ENCODE measurements at places on chromosomes 13 and 19.

GRCh38 chr13:101007245-101007644 is 332.6 kb upstream of the TMTC4 start:
- no peak overlapping the region for H3K27ac ChIP-seq
- no peak for DNase-seq
- H3K36me3 ChIP-seq: no peaks in the 10 kb centered on the region
- no peaks in the 10 kb centered on the region for H3K27me3 ChIP-seq
- no peaks in the 10 kb centered on the region for H3K4me1 ChIP-seq
- H3K4me3 ChIP-seq: no peak overlapping the region

DNA sequence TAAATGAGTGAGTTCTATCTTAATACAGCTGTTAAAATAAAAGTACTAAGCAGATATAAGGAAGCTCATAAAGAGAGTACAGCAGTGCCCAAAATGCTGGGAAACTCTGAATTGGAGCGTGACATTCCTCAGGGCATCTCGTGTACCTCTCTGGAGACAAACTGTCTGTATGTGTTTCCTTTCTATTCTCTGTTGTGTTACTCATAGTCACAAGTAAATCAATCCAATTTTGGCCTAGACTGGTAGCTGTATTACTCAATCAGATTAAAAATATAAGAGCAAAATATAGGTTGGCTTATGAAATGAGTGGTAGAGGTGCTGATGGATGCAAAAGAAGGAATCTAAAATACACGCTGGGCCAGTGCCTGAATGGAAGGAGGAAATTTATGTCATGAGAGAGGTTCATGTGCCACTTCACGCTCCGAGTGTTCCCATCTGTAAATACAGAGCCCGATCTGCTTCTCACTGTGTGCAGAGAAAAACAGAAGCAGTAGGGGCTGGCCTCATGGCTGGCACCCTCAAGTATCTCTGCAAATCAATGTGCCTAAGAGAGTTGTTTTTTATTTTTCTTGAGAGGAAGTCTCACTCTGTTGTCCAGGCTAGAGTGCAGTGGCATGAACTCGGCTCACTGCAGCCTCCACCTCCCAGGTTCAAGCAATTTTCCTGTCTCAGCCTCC is 58.7 kb upstream of the RGCC start:
- no peaks in the 10 kb centered on the region for H3K36me3 ChIP-seq
- H3K4me1 ChIP-seq: no peaks in the 10 kb centered on the region
- H3K27ac ChIP-seq: no peak overlapping the region
- DNase-seq: no peak

DNA sequence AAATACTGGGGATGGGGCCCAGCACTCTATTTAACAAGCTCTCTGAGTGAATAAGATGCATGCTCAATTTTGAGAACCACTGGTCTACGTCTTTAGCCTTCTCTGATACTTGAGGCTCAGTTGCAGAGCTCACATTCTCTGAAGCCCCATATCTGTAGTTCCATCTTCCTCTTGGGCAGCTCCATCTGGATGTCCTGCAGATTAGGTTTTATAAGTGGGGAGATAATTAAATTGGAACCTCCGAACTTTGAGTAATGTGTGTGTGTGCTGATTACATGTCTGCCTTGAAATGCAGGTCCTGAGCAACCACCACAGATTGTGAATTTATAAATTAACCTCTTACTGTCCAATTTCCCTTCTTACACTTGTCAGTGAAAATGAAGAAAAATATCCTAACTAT is 7.2 kb upstream of the RASL11A start:
- peaks cover 5% of the 10 kb centered on the region for H3K36me3 ChIP-seq
- peaks cover 9% of the 10 kb centered on the region for H3K4me1 ChIP-seq
- H3K27ac ChIP-seq: no peak overlapping the region
- H3K4me3 ChIP-seq: no peak overlapping the region

DNA sequence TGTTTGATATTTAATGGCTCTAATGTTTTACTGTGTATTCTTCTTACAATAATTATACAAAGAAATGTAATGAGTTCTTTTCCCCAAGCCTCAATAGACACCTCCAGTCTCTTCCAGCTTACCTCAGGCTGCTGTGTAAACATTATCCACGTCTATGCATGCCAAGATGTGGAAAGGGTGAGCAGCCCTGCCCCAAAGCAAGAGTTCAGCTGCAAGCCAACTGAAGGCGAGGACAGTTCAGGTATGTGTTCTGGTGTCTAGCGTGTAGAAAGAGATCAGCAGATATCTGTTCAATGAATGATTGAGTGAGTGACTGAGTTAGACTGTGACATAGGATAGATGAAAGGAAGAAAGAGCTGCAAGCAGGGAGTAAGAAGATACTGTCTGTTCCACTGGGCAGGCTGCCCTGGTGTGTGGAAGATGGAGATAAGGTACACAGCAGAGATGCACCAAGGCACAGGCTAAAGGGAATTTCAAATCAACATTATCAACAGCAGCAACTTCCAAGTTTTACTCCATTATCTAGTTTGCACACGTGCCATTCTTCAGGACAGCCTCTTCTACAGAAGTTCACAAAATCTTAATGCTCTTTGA is 66.0 kb downstream of the LATS2 start:
- H3K4me3 ChIP-seq: no peak overlapping the region
- H3K27me3 ChIP-seq: no peaks in the 10 kb centered on the region
- H3K27ac ChIP-seq: no peak overlapping the region
- DNase-seq: no peak

DNA sequence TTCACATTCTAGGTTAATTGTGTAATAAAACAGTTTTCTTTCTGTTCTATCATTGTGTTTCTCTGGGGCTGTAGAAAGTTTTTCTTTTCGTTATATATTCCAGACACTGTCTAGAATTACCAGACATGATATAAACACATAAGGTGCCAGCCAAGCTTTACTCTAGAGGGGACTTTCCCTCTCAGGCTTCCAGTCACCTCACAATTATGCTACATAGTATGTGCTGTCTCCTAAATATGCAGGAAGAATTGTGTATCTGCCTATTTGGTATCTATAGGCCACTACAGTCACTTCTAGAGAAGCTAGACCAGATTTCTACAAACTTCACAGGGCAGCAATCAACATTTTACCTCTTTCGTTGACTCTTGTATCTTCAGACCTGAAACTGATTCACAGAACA is 14.6 kb downstream of the ZNF257 start:
- no peaks in the 10 kb centered on the region for H3K36me3 ChIP-seq
- DNase-seq: no peak

- H3K36me3 ChIP-seq: no peaks in the 10 kb centered on the region
- H3K27ac ChIP-seq: no peak overlapping the region
- H3K4me1 ChIP-seq: no peaks in the 10 kb centered on the region
- DNase-seq: no peak
Observed at GRCh38 chr19:13561461-13561860, 55.2 kb upstream of the CACNA1A start.

GRCh38 chr19:6092329-6093286 is 17.7 kb downstream of the RFX2 start:
- peaks cover 32% of the 10 kb centered on the region for H3K4me1 ChIP-seq
- H3K36me3 ChIP-seq: no peaks in the 10 kb centered on the region
- DNase-seq: peak; percentile 98
- peak overlapping the region; percentile 19 for H3K4me3 ChIP-seq

DNA sequence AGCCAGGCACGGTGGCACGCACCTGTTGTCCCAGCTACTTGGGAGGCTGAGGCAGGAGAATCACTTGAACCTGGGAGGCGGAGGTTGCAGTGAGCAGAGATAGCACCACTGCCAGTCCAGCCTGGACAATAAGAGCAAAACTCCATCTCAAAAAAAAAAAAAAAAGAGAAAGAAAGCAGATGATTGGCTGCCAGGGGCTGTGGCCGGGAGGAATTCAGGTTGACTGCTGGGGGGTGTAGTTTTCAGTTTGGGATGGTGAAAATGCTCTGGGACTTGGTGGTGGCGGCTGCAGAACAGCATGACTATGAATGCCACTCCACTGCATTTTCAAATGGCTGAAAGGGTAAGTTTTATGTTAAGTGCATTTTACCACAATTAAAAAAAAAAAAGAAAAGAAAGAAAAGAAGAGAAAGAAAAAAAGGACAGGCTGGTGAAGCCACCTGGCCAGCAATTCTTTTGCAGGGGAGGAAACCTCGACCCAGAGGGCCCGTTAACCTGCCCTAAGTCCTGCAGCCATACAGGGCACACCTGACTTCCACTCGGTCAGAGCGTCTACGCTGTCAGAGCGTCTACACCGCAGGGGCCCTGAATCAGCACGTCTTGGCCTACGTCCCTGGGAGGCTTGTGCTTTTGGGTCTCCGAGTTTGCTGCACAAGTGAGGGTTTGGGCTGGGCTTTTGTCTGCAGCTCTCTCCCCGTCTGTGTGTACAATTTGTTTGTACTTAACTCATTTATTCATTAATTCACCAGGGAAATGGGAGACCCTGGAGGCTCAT is 3.6 kb downstream of the ISOC2 start:
- no peak for DNase-seq
- no peak overlapping the region for H3K4me3 ChIP-seq
- H3K27ac ChIP-seq: no peak overlapping the region
- peaks cover 34% of the 10 kb centered on the region for H3K4me1 ChIP-seq

DNA sequence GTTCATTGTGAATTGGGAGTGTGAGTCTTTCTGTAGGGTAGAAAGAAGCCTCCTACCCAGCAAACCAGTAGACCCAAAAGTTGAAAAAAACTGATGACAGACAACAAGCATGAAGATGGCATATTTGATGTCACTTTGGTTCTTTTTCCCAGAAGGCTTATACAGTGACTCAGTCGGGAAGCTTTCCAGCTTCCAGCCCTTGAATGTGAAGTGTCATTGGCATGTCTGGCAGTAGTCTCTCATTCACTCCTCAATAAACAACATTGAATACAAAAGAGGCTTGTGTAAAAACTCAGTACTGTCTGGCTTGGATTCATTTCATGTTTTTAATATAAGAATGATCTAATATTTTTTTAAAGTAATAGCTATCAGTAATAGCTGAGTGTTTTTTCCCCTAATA is 68.7 kb downstream of the IPO5 start:
- H3K27me3 ChIP-seq: no peaks in the 10 kb centered on the region
- H3K27ac ChIP-seq: no peak overlapping the region
- H3K4me3 ChIP-seq: no peak overlapping the region
- DNase-seq: no peak
- H3K36me3 ChIP-seq: peaks cover 44% of the 10 kb centered on the region

DNA sequence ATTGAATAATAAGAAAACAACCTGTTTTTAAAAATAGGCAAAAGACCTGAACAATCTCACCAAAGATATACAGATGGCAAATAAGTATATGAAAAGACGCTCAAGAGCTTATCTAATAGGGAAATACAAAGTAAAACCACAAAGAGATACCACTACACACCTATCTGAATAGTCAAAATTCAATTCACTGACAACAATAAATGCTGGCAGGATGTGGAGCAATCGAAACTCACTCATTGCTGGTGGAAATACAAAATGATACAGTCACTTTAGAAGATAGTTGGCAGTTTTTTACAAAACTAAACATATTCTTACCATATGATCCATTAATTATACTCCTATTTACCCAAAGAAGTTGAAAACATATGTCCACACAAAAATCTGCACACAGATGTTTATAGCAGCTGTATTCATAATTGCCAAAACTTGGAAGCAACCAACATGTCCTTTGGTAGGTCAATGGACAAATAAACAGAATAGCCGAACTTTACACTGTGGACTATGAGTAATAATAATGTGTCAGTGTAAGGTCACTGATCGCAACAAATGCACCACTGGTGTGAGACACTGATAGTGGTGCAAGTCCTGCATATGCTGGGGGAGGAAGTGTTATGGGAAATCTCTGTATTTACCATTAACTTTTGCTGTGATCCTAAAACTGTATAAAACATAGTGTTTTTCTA is 20.8 kb downstream of the ZC3H13 start:
- H3K36me3 ChIP-seq: peaks cover 4% of the 10 kb centered on the region
- H3K4me1 ChIP-seq: no peaks in the 10 kb centered on the region
- no peak for DNase-seq

GRCh38 chr19:16285769-16286498 is 38.7 kb upstream of the KLF2 start:
- no peak overlapping the region for H3K27ac ChIP-seq
- H3K36me3 ChIP-seq: no peaks in the 10 kb centered on the region
- peaks cover 7% of the 10 kb centered on the region for H3K27me3 ChIP-seq
- H3K4me3 ChIP-seq: no peak overlapping the region
- no peak for DNase-seq

- no peak overlapping the region for H3K27ac ChIP-seq
- no peak for DNase-seq
- H3K36me3 ChIP-seq: no peaks in the 10 kb centered on the region
- no peaks in the 10 kb centered on the region for H3K27me3 ChIP-seq
- H3K4me3 ChIP-seq: no peak overlapping the region
Observed at GRCh38 chr13:38657191-38657590, 29.7 kb upstream of the FREM2 start.

- peak overlapping the region; percentile 73 for H3K27ac ChIP-seq
- H3K27me3 ChIP-seq: no peaks in the 10 kb centered on the region
- no peaks in the 10 kb centered on the region for H3K36me3 ChIP-seq
Observed at GRCh38 chr13:41645331-41645730, 188.0 kb downstream of the RGCC start.

DNA sequence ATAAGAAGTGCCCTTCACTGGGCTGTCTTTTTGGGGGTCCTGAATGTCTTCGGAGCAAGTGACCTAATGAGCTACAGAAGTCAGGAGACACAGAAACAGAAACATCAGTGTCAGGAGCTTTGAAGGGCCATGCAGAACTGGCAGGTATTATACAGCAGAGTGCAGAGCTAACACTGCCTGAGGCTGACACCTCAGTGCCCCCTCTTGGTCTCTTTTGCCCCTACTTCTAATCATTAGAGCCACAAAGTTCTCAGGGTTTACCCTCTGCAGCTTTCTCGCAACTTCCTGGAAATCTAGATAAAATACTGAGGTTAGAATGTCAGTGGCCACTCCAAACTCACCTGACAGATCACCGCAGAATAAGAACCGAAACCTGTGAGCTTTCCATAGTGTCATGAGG is 172.7 kb downstream of the B3GLCT start:
- H3K36me3 ChIP-seq: no peaks in the 10 kb centered on the region
- no peak overlapping the region for H3K4me3 ChIP-seq
- H3K27me3 ChIP-seq: no peaks in the 10 kb centered on the region
- H3K27ac ChIP-seq: no peak overlapping the region
- H3K4me1 ChIP-seq: no peaks in the 10 kb centered on the region

DNA sequence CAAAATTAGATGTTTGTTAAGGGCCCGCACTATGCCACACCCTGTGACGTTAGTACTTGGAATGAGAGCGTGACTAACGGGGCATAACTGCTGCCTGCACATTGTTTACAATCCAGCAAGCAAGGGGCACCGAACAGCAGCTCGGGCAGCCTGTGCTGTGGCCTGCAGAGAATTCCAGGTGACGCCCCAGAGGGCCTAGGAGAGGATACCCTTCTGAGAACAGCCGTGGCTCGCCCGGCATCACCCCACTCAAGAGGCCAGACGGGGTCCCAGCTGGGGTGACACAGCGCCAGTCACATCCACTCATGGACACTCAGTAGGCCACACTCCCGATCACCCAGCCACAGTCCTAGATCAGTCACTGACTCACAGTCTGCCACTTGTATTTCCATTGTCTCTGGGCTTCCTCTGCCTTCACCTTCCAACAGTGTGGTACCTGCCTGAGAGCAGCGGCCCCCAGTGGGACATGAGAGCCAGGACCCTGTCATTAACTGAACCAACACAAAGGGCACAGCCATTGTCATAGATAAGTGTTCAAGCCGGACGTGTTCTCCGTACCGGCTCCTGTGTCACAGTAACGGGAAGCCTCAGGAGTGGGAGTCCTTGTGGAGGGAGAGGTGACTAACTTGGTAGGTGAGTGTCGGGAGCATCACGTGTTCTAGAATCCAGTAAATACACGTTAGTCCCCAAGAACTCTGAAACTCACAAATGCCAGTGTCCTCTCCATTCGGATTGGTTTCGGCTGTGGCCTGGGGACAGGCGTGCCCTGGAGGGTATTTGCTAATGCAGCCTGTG is 7.5 kb downstream of the ZNF331 start:
- peak; percentile 14 for DNase-seq
- H3K4me3 ChIP-seq: no peak overlapping the region
- no peaks in the 10 kb centered on the region for H3K27me3 ChIP-seq
- no peak overlapping the region for H3K27ac ChIP-seq
- H3K36me3 ChIP-seq: peaks cover 3% of the 10 kb centered on the region
